ENCODE measurements at places on chromosomes 3 and 15.

GRCh38 chr3:158864492-158864891 is 62.6 kb downstream of the MFSD1 start:
- no peak for DNase-seq

- no peak for DNase-seq
Measured at GRCh38 chr3:114308377-114308776, 14.5 kb downstream of the TIGIT start.

- no peak for DNase-seq
Measured at GRCh38 chr3:1609416-1609815, 489.2 kb upstream of the CNTN4 start.

- no peak for DNase-seq
Measured at GRCh38 chr3:13462822-13463221, 17.3 kb upstream of the HDAC11 start.

- DNase-seq = no peak
Measured at GRCh38 chr3:44227632-44228031, 14.1 kb upstream of the TOPAZ1 start.

- no peak for DNase-seq
Measured at GRCh38 chr3:118863731-118864322, 170.8 kb downstream of the IGSF11 start.

GRCh38 chr15:69127306-69127705 is 33.1 kb upstream of the GLCE start:
- DNase-seq = no peak

DNA sequence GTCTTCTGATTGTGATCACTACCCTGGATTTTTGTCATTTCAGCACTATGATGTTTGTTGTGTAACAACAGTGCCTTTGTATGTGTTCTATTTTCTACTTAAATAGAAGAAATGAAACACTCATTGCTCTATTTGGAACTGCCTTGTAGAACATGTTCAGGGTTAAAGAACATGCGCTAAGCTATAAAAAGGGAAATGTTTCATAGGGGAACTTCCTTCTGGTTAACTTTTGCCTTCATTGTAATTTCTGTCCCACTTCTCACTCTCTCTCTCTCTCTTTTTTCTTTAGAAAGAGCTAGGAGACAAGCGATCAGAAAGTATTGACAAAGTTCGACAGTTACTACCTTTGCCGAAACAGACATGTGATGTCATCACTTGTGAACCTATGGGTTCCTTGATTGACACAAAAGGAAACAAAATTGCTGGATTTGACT is at the start of gene P2RY12:
Gene P2RY12 (minus strand): TSS at position 13 of the 434 bp plus-strand sequence. CDS start 45,908 bp downstream, outside the sequence.
- no peak for DNase-seq

- no peak for DNase-seq
Measured at GRCh38 chr3:142896201-142896755, 7.4 kb upstream of the PCOLCE2 start.

- DNase-seq = no peak
Measured at GRCh38 chr3:143902210-143902609, 53.9 kb upstream of the SLC9A9 start.

DNA sequence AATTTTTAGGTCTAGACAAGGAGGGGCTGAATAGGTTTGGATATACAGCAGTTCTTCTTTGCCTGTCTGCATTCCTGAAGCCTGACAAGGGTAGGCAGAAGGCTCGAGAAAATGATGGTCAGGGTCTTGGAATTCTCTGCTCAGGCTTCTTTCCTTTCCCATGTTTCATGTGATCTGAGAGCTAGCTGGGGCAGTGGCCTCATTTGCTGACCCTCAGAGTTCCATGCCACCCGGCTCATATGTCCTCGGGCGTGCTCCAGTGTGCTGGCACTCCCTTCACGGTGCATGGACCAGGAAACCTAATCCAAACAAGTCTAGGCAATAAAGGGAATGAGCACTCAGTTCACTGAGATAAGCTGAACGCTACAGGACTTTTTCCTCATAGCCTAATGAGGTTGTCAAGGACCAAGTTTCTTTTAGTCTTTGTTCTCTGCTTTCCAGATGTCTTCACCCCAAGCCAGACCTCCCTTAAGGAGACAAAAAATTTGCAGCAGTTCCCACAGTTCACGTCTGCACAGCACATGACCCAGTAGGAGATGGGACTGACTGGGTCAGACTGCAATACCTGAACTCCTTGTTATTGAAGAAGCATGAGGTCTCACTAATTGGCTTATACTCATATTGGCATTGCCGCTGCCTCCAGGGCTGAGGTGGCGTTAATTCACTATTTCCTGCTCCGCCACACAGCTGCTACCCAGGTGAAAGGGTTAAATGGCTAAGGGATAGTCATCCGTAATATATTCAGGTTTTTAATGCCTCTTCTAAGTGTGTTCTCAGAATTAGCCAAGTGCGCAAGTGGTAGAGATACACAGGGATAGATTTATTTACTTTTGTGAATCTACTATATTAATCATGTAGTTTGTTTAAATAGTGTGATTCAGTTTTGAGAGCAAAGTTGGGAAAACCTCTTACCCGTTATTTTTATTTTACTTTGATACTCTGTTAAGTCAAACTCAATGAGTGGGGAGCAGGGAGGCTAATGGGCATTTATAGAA is 15.3 kb upstream of the RTP4 start:
- DNase-seq = no peak

DNA sequence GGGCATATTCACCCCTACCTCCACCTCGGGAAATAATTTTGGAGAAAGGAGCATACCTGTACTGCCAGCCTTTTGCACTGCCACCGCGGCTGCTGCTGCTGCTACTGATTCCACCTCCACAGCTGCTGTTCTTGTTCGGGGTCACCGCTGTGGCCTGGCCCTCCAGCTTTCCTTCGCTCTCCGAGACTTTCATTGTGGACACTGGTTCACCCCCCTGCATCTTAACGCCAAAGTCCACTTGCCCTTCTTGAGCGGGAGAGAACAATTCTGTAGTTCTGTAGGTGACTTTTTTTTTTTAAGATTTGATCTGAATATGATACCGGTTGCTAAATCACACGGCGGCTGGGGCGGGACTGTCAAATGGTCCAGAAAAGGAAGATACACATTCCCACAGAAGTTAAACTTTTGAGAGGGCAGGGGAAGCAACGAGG is 701 bp downstream of the OSBPL11 start:
- no peak for DNase-seq

DNA sequence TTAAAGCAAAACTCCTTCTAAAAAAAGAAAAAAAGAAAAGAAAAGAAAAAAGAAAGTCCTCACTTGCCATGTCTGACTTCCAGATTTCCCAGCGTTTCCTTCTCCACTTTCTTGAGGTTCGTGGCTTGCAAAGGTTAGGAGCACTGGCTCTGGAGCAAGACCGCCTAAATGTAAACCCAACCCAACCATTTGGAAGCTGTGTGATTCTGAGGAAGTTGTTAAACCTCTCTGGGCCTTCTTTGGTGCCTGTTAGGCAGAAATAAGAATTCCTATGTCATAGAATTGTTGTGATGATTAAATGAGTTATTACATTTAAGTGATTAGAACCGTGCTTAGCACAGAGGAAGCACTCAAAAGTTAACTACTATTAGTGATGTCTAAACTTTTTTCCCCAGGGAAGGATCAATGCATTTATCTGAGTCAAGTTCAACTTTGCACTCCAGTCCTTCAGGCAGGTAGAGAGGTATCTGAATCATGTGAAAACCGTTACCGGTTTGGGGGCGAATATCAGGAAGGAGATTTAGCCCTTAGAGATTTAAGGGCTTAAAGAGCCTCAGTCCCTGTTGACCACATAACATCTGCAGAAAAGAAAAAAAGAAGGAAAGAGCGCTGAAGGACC is 78.3 kb upstream of the HES1 start:
- no peak for DNase-seq

DNA sequence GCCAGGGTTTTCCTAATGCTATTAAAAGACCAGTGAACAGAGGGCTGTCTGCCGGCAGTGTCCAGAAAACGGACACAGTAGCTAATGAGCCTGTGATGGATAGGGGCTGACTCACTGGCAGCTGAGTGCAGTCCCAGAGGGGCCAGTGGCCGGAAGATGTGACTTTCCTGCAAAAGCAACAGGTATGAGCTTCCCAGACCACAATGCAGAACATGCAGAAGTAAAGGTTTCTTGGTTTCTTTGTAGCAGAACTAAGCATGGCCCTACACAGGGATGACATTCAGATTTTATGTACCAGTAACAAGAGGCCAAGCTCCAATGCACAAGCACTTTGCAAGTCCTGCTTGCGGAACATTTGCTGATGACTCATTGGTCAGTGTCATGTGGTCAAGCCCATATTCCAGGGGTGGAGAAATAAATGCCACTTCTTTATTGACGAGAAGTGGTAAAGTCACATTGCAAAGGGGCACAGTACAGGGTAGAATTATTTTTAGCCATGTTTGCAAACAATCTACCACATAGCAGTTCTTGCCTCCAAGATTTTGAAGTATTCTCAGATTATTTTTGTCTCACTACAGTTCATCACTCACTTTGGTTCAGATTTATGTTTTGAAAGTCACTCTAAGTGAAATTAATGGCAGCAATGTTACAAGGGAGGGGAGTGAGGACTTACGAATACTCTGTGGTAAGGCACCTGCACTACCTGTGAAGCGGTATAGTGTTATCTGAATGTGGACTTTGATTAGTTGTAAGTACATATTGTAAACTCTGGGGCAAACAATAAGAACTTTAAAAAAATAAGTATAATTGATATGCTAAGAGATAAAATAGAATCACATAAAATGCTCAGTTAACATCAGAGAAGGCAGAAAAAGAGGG is 263.3 kb downstream of the ABHD5 start:
- no peak for DNase-seq

DNA sequence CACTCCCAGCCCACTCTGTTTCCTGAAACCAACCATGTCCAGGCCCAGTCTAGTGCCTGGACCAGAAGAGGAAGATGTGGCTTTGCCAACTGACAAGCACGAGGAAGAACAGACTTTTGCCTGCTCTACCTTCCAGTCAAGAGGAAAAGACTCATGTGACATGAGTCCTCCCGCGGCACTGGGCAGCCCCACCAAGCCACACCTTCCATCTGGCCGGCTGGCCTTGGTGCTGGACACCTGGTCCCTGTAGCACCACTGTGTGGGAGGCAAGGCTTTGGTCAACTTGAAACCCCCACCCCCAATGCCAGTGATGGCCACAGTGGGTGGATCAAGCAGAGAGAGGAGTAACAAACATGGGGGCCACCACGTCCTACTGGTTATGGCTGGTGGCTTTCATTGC is 12.5 kb downstream of the CHDH start:
- no peak for DNase-seq

- DNase-seq = no peak
Measured at GRCh38 chr3:71131375-71132314, 451.9 kb downstream of the FOXP1 start.

- no peak for DNase-seq
Measured at GRCh38 chr15:80604583-80605575, 90.2 kb upstream of the ABHD17C start.

Data from stimulated activated CD4-positive, alpha-beta T cell treated with anti-CD3 and anti-CD28 coated beads, Interleukin-1b, Interleukin-23, amount 100 ng/mL, for 24 hours (primary cell).